ENCODE measurements at places on chromosomes 3 and 15. TPM values are rescaled to one million over a fixed set of nuclear protein-coding genes. Genes with fewer than 3 reads are reported as not detected.

Gene C3orf70
- 6.3 TPM for polyA plus RNA-seq

DNA sequence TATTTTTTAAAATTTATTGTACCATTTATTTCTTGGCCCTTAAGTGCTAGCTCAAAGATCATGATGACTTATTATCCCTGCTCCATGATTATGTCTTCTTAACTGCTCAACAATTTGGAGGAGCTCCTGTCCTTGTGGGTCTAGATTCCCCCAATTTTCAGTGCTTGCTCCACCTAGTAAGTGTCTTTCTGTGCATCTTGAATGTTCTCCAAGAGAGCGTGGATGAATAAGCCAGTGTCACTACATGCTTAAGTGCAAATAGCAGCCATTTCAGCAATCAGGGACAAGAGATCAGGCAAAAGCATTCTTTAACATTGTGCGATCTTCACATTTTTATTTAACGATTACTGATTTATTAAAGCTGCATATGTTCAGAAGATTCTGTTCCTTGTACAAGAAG lies 99.4 kb downstream of the ALCAM start:
- DNase-seq = no peak

DNA sequence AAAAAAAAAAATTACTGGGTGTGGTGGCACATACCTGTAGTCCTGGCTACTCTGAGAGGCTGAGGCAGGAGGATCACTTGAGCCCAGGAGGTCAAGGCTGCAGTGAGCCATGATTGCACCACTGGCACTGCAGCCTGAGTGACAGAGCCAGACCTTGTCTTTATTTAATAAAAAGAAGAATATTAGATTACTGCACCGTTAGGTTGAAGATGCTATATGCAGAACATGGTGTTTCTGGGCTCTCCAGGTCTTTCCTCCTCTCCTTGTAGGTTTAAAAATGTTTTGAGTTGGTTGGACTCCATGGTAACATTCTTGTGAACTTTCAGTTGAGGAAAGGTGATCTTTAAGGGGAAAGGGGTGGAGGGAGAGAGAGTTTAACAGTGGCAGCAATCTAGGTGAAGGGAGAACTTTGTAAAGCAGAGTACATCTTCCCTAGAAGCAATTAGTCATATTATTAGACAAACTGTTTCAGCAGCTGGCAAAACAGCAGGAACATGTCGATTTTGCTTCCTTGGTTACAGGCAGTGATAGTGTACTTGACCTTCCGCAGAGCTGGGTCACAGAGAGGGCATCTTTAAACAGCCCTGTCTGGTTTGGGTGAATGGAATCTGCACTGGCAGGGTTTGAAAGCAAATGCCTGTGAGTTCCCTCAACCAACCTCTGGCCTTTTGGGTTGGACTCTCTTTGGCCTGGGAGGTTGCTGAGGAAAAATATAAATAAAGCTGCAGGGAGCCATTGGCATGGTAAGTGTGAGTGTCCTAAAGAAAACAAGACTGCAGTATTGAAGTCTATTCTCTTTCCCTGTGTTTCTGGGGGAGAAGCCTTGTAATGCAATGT lies 42.8 kb downstream of the NR2C2 start:
- DNase-seq = peak; percentile 23

GRCh38 chr3:172659246-172660002 lies 51.4 kb downstream of the NCEH1 start:
- no peak for DNase-seq

- DNase-seq = no peak
These were observed 171.0 kb downstream of the TLE3 start for GRCh38 chr15:69926721-69927120.

DNA sequence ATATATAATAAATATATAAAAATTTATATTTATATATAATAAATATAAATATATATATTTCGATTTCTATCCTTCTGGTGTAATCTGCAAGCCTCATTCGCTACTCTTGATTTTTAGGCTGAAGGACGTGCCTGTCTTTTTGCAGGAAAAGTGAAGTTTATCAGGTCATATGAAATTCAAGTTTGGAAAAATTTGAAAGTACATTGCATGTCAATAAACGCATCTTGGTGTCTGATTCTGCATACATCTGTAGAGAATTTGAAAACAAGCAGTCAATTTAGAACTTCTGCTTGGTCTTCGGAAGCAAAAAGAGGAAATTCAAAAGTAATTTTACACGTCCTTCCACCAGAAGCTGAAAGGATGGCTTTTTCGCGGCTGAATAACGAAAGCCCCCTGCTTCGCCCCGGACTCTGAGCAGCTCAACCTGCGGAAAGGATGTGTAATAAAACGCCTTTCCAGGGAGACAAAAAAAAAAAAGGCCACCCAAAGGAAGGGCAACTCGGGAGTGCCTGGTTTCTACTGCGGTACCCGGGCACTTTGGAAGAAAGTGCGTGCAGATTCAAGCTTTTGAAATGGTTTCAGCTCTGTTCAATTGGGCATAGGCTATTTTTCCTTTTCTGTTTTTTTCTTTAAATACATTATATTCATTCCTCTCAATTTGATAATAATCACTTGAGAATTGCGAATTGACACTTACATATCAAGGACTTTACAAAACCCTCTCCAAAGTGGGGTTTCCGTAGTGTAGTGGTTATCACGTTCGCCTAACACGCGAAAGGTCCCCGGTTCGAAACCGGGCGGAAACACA lies 1.5 kb upstream of the MYNN start:
- peak; percentile 85 for DNase-seq

Gene YEATS2
- 40.3 TPM for polyA plus RNA-seq

Gene GOLGA6A
- polyA plus RNA-seq = not detected

GRCh38 chr3:82520846-82521245 lies 759.4 kb upstream of the GBE1 start:
- no peak for DNase-seq

GRCh38 chr3:140428380-140428779 lies 249.5 kb upstream of the TRIM42 start:
- no peak for DNase-seq

Gene SI
- polyA plus RNA-seq = not detected
